Thyroid gland (tissue), 4 donors: ENCODE measurements at places on chromosomes 7 and 10. TPM values are rescaled to one million over a fixed set of nuclear protein-coding genes. Genes with fewer than 3 reads are reported as not detected.

DNA sequence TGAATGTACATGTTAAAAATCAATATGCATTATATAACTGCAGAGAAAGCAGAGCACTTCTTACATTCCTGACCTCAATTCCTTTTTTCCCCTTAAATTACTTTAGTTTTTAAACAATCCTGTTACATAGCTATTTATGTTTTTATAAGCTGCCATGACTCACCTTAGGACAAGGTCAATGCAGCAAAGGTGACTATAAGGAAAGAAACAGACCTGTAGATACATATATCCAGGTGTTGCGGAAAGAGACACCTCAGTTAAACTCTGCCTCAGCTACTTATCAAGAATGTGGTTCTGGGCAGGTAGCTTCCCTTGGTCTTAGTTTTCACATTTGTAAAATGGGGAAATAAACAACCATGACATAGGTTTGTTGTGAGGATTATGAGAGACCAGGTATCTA, 105.5 kb downstream of the DPY19L1 start:
- H3K4me1 ChIP-seq, result no peaks in the 10 kb centered on the region
- H3K4me3 ChIP-seq, result no peak overlapping the region
- DNase-seq, result no peak
- H3K36me3 ChIP-seq, result no peaks in the 10 kb centered on the region

GRCh38 chr7:52146871-52147634, 830.4 kb upstream of the COBL start:
- no peak overlapping the region for H3K4me3 ChIP-seq
- DNase-seq, result no peak
- no peaks in the 10 kb centered on the region for H3K27me3 ChIP-seq

GRCh38 chr7:100965723-100966541, 3.4 kb upstream of the MUC12 start:
- H3K36me3 ChIP-seq, result no peaks in the 10 kb centered on the region
- H3K4me3 ChIP-seq, result no peak overlapping the region
- H3K27me3 ChIP-seq, result peaks cover 30% of the 10 kb centered on the region
- H3K4me1 ChIP-seq, result peaks cover 9% of the 10 kb centered on the region
- no peak overlapping the region for H3K27ac ChIP-seq

GRCh38 chr7:31850066-31850465, 163.1 kb downstream of the PPP1R17 start:
- no peaks in the 10 kb centered on the region for H3K4me1 ChIP-seq
- H3K27ac ChIP-seq, result no peak overlapping the region
- no peak overlapping the region for H3K4me3 ChIP-seq
- H3K36me3 ChIP-seq, result no peaks in the 10 kb centered on the region

GRCh38 chr7:95479992-95480624, 5.6 kb upstream of the ASB4 start:
- no peak overlapping the region for H3K4me3 ChIP-seq
- H3K27ac ChIP-seq, result no peak overlapping the region
- no peaks in the 10 kb centered on the region for H3K4me1 ChIP-seq
- H3K36me3 ChIP-seq, result no peaks in the 10 kb centered on the region
- no peak for DNase-seq

DNA sequence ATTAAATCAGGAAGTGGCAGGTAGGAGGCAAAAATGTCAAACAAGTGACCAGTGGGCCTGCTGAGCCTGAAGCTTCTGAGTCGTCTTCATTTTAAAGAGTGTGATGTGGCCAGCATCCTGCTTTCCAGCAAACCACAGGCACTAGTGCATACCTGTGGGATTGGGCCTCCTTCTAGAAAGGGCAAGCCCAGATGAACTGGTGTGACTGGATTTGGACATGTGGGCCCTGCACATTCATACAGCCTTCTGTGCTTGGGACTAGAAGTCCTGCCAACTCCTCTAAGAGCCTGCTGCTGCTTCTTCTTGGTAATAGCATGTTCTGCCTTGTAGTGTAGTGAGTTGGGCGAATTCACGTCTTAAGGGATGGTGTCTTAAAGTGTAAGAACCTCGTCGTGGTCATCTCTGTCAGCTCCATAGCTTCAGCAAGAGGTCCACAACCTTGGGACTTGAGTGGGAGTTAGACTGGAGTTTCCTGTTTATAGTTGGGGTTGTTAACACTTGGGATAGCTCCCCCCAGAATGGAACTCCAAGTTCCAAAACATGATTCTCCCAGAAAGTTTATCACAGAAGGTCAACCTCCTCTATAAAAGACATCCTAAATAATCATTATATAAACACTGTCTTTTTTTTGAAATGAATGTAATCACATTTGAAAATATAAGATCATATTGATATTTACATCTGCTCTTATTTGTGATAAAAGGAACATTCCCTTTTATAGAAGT, 11.2 kb downstream of the BMPER start:
- no peak overlapping the region for H3K27ac ChIP-seq
- no peak for DNase-seq
- H3K27me3 ChIP-seq, result no peaks in the 10 kb centered on the region
- H3K36me3 ChIP-seq, result no peaks in the 10 kb centered on the region

DNA sequence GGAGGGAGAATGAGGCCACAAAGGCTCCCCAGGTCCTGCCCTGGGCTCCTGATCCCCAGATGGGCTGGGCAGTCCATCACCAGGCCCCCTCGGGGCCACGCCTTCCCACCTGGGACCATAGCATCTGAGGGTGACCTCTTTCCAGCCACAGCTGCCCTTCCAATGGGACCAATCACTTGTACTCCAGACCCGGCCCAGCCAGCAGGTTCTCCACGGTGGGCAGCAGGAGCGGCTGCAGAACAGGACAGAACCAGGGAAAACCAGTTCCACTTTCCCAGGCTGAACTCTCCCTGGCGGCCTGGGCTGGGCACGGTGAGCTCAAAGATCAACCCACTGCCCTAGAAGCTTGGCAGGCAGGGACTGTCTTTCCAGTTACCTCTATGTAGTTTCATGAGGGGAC, 257.6 kb downstream of the MAD1L1 start:
- no peak for DNase-seq
- H3K27me3 ChIP-seq, result no peaks in the 10 kb centered on the region
- no peaks in the 10 kb centered on the region for H3K4me1 ChIP-seq
- H3K36me3 ChIP-seq, result no peaks in the 10 kb centered on the region
- no peak overlapping the region for H3K27ac ChIP-seq
- H3K4me3 ChIP-seq, result no peak overlapping the region

Gene LHFPL3
- not detected for total RNA-seq
